Inflammatory macrophage (primary cell): ENCODE measurements at places on chromosomes 7 and 10.

- peak; percentile 69 for DNase-seq
Observed at GRCh38 chr7:142478479-142479220, 220.8 kb upstream of the PRSS58 start.

GRCh38 chr10:77973276-77973675 lies 46.7 kb upstream of the DLG5 start:
- DNase-seq: no peak

- no peak for DNase-seq
Observed at GRCh38 chr10:118054383-118054782, 7.6 kb upstream of the RAB11FIP2 start.

DNA sequence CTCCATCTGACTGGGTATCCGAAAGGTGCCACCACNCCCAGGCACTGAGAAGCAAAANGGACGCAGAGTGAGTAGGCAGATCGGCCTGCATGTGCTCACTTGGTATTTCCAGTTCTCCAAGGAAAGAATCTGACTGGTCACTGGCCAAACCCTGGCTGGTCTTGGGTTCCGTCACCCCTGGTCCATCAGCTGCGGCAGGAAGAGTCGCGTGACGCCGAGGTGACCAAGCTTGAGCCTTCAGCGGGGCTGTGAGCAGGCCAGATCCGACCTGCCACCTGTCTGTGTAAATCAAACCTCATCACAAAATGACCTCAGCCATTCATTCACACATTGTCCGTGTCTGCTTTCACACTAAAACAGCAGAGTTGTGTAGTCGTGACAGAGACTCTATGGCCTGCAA lies 28.8 kb upstream of the CHST15 start:
- no peak for DNase-seq

DNA sequence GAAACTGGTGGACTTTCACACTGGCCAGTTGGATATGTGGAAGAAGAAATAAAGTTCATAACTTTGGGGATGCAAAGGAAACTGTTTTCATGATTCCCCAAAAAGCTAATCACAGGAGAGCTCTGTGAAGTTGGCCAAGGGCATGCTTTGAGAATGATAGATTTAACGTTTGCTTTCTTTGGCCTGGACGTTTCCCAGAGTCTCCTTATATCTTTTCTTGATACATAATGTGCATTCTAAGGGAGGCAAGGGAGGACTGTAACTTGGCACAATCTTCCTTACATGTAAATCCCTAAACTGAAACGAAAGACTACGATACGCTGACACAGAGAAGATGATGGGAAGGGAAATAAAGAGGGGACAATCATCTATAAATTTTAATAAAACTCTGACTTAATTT lies 176.5 kb upstream of the INHBA start:
- DNase-seq: no peak

DNA sequence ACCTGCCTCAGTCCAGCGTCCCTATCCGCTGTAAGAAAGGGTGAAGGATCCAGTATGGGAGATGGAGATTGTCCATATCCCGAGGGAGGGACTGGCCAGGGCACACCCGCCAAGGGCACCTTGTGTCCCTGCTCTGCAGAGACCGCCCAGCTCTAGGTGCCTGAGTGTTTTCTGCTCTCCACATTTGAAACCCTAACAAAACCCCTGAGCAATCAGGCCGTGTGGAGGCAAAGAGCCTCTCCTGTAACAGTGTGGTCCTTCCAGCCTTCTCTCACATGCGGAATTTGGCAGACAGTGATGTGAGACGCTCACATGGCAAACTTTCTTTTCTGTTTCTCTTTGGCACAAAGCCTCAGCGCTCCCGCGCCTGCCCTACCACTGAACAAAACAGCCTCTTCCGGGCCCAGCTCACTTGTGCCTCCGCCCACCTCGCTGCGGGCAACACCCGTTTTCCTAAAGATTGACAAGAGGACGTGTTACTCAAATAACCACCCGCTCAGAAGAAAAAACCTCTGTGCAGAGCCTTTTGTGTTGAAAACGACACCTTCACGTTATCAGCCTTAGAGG lies 514.8 kb downstream of the DNAJB6 start:
- DNase-seq: peak; percentile 90

DNA sequence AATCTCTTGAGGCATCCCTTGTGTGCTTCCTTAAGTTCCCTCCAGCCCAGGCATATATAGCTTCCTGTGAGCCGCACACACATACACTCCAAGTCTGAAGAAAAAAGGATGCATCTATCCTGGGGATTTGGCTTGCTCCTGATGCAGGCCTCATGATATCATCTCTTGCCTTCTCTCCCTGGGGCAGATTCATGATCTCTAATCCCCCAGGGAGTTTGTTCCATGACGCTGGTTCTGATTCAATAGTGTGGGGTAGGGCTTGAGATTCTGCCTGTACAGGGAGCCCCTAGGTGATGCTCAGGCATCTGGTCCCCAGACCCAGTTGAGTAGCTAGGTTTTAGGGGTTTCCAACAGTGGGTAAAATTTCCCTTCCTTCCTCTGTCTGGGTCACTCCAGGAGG lies 1.5 kb downstream of the PON1 start:
- DNase-seq: no peak

GRCh38 chr10:130454543-130455000 lies 318.4 kb downstream of the GLRX3 start:
- DNase-seq: no peak

GRCh38 chr10:69446650-69447151 lies 4.6 kb upstream of the TSPAN15 start:
- DNase-seq: no peak

DNA sequence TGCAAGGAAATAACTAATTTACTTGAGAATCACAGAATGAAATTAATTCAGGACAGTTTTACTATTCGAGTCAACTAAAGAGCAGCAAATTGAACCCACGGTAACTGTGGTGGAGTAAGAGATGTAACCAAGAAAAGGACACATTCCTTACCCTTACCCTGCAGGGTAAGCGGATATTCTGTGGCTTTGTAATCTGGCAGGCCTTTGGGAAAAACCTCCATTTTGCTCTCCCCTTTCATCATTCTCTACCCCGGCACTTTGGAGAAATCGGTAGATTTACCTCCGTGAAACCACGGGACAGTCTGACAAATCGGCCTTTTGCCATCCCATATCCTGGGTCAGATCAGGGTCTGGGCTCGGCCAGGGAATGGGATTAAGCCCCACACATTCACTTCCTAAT lies 18.4 kb downstream of the RCC1L start:
- DNase-seq: no peak

DNA sequence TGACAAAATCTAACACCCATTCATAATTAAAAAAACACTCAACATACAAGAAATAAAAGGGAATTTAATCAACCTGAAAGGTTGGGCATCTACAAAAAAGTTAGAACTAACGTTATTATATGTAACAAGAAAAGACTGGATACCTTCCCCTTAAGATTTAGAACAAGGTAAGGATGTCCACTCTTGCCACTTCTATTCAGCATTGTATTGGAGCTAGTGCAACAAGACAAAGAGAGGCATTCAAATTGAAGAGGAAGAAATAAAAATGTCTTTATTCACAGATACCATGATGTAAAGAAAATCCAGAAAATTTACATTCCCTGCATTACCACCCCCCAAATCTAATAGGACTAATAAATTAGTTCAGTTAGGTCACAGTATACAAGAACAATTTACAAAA lies 18.3 kb downstream of the FAM149B1 start:
- DNase-seq: no peak

- DNase-seq: no peak
Observed at GRCh38 chr7:85522070-85522469, 335.2 kb upstream of the SEMA3D start.

DNA sequence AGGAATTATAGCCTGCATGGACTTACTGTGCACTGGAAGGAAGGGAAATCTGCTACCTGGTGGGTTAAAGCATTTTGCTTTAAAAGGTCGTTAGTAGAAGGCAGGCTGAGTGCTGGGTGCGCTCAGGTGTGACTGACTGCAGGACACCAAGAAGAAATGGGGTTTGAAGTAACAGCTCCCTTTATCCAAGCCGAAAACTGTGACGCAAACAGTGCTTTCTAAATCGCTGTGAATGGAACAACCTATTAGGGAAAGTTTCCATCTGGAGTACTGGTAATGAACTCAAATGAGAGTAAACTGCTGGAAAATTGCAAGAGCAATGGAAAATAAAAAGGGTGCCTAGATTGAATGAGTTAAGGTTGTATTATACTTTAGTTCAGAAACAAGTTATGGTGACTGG lies 95.3 kb downstream of the CNNM2 start:
- DNase-seq: no peak

DNA sequence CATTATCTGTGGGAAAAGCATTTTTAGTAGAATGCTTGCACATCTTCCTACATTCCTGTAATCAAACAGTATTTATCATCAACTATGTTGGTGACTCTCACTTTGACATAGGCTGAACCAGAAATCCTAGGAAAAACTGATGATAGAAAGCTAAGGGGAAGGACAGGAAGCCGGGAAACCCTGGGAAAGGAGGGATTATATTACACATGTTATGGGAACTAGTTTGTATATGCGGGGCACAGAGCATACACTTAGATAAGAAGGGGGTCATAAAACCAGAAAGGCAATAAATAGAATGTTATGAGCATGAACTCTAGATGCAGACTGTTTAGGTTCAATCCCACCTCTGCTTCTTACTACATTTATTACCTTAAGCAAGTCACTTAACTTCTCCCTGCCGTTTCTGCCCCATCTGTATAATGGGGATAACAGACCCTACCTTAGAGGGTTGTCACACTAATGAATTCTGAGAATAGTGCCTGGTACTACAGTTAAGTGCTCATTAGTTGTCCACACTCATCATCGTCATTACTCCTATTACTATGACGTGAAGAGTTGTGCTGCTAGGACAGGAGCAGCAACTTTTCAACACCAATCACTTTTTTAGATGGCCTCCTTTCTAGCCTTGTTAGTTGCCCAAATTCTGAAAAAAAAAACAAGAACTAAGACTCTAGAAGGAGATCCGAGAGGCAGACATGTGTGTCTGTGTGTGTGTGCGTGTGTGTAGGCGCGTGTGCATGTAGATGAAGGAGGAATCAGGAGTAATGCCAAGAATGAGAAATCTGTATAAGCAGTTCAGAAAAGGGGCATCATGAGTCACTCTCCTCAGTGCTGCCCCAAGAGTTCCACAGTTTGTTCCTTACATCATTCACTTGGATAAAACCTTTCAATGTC lies 52.2 kb downstream of the KMT2C start:
- DNase-seq: peak; percentile 82

- no peak for DNase-seq
Observed at GRCh38 chr10:128727114-128727513, 600.9 kb upstream of the MKI67 start.

GRCh38 chr10:44786286-44786850 lies 124.8 kb upstream of the TMEM72 start:
- DNase-seq: no peak

DNA sequence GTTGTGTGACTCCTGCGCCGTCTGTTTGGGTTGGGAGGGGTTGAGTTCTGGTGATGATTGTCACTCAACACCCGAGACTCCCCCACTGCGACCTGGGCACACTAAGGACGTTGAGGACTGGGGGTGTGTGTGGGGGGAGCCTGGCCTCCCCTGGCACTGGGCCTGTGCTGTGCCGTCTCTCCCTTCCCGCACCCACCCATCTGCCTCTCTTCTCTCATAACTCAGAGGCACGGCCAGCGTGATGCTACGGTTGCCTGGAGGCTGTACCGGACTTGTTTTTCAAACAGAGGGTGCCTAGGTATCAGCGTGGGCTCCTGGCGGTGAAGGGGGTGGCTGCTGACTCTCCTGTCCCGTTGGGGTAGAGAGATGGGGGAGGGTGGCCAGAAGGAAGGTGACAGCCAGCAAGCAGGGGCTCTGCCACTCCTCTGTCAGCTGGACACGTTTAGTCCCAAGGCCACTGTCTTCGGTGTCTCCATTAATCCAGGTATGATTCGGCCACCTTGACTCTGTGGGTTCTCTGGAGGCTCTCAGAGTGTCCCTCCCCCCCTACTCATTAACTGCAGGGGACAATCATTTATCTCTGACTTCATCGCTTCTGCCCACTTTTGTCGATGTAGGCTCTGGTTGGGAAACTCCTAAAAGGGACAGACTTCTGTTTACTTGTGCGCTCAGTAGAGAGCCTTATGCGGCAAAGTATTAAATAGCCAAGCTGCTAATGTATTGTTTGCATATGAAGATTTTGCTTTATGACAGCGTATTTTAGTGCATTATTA lies 56.5 kb upstream of the PFKFB3 start:
- DNase-seq: no peak

GRCh38 chr10:71700731-71701368 lies 18.7 kb downstream of the C10orf105 start:
- DNase-seq: no peak

DNA sequence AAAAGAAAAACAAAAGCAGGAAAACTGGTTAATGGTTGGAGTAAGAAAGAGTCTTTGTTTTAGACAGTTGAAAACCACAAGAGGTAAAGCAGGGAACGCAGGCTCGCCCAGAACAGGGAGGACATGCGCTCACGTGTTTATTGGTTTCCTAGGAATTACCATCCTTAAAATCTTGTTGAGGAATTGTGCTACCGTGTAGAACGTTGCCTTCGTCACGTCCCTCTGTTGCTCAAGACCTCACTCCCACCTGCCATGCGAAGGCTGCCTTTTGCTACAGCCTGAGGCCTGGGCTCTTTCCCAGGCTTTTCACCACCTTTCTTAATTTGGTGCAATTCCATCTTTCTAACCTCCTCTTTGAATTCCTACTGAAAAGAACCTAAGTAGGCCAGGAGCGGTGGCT lies 61.6 kb upstream of the CAMK1D start:
- DNase-seq: no peak

DNA sequence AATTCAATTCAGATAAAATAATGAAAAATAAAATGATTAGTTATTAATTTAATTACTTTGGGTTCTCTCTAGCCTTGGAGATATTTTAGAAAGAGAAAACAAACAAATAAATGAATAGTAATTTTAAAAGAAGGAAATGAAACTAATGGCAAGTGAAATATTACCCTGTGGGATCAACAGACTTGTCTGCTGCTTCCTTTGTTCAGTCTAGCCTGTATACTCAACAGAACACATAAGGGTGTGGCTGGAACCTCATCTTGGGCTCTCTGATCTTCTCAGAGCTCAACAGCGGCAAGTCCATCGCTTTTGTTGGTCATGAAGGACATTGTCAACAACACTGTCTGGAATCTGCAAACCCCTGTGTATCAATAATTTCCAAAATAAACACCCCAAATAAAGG lies 904.9 kb downstream of the IPMK start:
- DNase-seq: no peak

DNA sequence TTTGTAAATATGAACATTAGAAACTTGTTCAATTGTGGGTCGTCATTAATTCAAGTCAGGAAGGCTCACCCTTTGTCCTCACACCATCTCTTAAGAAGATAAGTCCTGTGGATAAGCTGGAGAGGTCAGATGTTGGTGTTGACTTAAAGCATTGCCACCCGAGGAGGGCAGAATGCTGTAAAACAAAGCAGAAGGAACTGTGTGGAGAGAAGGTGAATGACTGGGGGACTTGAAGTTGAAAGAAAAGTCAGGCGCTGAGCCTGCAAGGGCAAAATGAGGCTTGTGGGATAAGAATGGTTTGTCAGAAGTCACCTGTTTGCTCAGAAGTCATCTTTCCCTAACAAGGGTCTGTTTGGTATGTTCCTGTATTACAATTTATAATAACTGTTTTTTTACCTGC lies 9.1 kb downstream of the RPA3 start:
- DNase-seq: no peak
